C1 segment of cervical spinal cord (tissue), 14 donors: ENCODE measurements at places on chromosomes 11 and 22.

DNA sequence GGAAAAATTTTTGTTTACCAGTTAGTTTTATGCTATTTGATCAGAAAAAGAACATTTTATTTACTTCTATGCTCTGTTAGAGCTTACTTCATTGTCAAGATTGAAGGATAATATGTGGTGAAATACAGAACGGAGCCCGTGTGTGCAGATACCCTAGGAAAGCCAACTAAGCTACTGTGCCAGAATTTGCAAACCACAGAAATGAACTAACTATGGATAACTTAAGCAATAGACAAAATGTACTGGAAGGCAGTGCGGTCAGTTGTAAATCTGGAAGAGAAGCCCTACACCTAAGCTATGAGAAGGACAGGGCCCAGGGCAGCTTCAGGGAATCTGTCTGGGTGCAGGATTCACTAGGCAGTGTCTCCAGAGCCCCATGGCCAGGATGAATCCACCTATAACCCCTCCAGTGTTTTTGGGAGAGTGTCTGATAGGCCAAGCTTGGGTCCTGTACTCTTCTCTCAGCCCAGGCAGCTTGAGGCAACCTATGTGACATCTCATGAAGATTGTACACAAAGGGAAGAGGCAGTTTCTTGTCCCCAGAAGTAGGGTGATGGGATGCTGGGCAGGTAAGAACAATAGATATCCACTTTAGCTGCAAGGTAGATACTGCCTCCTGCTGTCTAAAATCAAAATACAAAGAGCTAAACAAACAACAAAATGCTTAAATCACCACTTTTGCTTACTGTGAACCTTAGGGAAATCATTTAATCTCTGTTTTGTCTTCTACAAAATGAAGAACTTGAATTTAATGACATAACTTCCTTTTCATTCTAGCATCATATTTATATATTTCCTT lies 12.1 kb downstream of the MMP7 start:
- no peak for DNase-seq

GRCh38 chr22:21624120-21624879 lies 5.5 kb downstream of the YDJC start:
- no peak for DNase-seq

GRCh38 chr22:33597274-33597985 lies 322.8 kb downstream of the LARGE1 start:
- DNase-seq = no peak

- no peak for DNase-seq
These were observed 40.0 kb upstream of the TP53I11 start for GRCh38 chr11:44990665-44991064.

GRCh38 chr11:116200564-116200963 lies 572.2 kb downstream of the BUD13 start:
- DNase-seq = no peak

- DNase-seq = no peak
These were observed 43.8 kb downstream of the FLI1 start for GRCh38 chr11:128737704-128738103.

- no peak for DNase-seq
These were observed 963.4 kb upstream of the CCDC90B start for GRCh38 chr11:84249344-84250135.

DNA sequence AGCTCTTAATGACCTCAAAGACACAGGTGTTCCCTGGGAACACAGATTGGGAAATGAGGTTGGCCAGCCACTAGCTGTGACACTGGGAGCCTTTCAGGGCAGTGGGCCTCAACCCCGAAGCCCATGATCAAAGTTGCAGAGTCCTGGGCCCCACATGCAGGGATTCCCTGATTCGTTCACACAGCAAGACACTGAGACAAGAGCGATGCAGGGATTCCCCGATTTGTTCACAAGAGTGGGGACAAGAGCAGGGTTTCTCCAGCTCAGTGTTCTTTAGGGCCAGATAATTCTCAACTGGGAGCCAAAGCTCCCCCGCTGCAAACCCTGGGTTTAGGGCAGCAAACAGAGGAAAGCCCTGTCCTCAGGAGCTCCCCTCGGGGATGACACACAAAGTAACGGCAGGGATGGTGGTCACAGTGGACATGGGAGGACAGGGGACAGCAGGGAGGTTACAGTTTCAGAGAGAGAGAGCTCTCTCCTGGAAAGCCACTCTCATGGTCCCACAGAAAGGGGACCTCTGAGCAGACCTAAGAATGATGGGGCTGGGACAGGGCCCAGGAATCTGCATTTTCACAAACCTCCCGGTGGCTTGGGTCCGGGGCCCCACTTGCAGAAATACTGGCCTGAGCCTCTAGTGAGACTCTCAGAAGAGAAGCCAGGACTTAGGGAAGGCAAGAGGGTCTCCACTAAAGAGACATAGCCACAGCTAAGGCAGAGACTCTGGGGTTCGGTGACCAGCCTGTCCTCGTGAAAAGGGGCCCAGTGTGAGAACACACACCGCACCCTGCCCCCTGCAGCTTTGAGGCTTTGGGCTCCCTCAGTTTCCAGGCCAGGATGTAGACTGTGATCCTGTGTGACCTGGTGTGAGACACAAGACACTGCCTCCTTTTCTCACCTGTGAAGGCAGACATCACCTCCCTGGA lies 7.4 kb upstream of the GNAZ start:
- DNase-seq = no peak

DNA sequence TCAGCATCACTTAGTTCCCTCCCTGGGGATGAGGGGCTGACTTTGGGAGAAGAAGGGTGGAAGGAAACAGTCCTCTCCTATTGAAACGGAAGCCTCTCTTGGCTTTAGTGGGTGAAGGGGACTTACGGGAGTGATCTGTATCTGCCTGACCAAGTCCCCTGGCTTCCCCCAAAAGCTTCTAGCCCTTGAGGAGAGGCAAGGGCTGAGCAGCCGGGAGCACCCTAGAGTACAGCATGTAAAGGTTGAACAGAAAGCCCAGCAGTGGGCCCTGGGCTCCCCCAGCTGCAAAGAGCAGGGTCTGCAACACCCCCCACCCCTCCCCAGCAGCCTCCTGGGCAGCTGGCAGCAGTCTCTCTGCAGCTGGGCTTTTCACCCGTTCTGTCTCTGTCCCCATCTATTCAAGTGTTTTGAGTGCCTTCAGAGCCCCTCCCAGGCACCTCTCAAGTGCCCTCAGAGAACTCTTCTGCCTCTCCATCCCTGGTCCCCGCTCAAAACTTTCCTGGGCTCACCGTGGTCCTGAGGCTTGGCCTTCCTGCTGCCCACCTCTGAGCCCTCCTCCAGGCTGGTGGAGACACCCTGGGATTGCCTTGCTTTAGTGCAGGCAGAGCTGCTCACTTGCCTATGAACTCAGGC lies 2.7 kb downstream of the CAPN5 start:
- no peak for DNase-seq

DNA sequence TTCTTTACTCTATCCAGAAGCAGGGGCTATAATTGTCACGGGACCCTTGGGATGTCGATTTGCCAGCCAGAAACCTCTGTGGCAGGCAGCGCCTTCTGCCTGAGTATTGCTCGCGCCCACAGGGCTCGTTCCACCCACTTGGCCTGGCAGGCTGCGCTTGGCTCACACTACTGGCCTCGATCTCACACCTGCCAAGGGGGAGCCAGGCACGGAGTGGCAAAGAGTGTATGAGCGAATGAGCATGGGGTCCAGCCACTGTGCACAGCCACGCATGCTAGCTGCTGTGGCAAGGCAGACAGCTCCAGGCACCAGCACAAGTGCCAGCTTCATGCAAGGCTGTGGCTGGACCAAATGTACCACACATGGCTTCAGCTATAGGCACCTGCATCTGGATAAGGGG lies 599.8 kb downstream of the DLG2 start:
- no peak for DNase-seq

DNA sequence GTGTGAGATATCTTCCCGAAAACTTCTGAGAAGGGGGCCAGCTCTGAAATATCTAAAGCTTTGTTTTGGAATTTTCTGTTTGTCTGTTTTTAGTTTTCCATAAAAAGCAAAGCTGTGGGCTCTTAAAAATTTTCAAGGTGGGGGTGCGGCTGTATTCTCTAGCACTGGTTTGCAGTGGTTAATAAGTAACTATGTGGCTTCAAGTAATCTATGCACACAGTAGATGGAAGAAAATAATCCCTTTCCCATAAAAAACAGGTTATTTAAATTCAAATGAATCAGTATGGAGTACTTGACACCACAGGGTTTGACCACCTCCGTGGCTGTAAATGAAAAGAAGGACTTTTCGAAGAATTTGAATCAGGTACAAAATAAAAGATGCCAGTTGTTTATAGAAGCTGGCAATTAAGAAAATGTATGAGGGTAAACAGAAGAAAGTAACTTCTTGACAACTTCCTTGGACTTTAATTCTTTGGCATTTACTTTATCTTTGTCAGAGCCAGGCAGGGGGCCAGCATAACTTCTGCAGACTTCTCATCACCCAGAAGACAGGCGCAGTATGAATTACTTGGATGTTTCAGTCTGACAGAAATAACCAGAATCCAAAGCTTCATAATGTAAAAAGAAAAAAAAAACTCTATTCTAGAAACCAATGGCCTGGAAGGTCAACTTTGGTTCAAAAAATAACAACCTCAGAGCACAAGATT lies 981.0 kb downstream of the DLG2 start:
- DNase-seq = no peak

GRCh38 chr22:20571078-20571503 lies 63.7 kb downstream of the MED15 start:
- DNase-seq = no peak

DNA sequence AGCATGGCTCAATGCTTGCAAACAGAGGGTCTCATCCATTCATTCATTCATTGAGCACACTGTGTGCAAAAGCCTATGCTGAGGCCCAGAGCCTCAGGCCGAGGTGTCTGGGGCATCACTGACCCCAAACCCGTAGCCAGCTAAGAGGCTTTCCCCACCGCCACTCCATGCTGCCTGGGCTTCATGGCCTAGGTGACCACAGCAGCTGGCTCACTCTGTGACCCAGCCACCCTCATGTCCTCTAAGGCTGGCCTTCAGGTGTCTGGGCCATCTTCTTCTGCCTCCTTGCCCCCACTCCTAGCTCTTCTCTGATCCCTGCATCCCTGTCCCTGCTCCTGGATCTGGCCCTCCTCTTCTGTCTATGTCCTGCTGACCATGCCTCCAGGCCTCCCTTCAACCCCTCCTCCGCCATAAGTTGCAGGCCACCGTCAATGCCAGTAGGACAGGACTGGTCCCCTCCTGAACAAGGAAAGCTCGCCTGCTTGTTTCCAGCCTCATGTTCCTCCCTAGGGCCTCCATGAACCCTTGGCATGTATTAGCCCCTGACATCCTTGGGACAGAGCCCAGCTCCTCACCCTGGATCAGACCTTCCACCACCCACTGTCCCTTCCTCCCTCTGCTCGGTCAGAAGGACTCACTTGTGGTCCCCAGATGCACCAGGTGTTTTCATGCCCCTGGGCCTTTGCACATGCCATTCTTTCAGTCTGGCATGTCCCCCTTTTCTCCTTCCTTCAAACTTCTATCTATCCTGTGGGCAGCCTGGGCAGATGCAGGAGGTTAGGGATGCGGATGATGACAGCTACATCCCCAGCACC lies 92.8 kb downstream of the MYEOV start:
- no peak for DNase-seq

- DNase-seq = no peak
These were observed 706 bp downstream of the DCPS start for GRCh38 chr11:126304457-126305075.

DNA sequence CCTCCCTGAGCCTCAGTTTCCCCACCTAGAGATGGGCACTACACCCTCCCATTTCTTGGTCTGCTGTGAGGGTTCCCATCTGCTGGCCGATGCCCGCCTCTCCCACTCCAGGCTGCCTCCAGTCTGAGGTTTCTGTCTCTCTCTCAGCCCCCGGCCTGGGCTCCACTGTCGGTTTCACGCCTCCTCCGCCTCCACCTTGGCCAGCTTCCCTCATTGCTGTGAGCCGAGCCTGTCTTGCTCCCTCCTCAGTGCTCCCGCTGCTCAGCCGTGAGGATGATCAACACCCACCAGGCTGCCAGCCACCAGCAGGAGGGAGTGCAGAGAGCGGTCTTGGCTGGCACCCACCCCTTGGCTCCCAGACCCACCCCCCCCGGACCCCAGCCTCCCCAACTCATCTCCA lies 61.0 kb downstream of the CYTH4 start:
- no peak for DNase-seq

GRCh38 chr22:37047006-37047405 lies 4.5 kb upstream of the KCTD17 start:
- no peak for DNase-seq

GRCh38 chr22:43743131-43743530 lies 69.0 kb downstream of the EFCAB6 start:
- DNase-seq = no peak

DNA sequence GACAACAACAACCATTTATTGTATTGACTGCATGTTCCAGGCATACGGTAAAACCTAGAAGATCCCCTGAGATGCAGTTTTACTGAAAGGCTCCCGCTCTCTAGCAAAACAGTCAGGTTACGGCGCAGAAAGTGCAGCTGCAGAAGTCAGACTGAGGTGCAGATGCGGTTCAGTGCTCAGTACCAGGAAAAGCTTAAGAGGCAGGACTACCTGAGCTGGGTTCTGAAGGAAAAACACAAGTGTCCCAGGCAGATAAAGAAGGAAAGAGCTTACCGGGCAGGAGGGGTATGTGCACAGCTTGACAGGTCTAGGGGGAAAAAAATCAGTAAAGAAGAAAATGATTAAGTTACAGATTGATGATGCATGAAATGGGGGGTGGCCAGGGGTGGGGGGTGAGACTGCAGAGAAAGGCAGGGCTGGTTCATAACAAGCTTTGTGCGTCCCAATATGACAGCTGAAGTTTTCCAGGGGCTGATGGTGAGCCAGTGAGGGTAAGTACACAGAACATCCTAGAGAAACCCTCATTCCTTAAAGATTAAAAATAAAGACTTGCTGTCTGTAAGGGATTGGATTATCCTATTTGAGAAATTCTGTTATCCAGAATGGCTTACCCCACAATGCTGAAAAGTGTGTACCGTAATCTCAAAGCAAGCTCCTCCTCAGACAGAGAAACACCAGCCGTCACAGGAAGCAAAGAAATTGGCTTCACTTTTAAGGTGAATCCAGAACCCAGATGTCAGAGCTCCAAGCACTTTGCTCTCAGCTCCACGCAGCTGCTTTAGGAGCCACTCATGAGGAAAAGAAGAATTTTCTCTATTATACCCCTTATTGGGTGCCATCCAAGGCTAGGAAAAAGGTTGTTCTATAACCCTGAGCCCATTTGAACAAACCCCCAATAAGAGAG lies 11.9 kb downstream of the LARGE1 start:
- no peak for DNase-seq

DNA sequence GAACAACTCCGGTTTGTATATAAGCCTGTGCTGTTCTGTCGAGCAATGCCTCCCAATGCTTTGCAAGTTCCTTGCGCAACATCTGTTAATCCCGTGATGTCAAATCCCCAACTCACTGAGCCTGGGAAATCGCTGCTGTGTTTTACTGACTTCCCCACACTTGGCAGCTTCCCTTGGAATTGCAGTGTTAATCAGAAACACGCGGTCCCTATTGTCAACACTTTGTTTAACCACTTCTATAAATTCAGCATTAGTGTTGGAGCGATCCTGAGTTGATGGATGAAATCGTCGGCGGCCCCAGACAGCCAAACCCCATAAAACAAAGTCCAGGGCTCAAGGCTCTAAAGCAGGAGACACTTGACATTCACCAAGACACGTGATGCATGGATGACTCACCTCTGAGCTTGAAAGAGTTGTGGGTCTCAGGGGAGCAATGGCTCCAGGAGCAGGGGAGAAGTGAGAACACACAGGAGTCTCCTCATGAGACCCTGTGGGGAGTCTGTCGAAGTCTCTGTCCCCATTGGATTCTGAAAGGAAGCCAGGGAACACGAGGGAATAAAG lies 555.3 kb downstream of the MIAT start:
- no peak for DNase-seq
